ENCODE measurements at places on chromosomes 13 and 19.

DNA sequence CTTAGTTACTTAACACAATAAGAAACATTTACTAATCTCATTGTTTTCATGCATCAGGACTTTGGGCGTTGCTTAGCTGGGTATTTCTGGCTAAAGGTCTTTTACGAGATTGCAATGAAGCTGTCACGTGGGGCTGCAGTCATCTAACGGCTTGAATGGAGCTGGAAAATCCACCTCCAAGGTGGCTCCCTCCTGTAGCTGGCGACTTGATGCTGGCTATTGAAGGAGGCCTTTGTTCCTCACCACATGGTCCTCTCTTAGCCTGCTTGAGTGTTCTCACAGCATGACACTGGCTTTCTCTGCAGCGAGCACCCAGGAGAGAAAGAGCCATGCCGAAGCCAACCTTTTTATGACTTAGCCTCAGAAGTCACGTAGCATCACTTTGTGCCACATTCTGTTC is 92.0 kb downstream of the NHLRC3 start:
- DNase-seq = no peak

DNA sequence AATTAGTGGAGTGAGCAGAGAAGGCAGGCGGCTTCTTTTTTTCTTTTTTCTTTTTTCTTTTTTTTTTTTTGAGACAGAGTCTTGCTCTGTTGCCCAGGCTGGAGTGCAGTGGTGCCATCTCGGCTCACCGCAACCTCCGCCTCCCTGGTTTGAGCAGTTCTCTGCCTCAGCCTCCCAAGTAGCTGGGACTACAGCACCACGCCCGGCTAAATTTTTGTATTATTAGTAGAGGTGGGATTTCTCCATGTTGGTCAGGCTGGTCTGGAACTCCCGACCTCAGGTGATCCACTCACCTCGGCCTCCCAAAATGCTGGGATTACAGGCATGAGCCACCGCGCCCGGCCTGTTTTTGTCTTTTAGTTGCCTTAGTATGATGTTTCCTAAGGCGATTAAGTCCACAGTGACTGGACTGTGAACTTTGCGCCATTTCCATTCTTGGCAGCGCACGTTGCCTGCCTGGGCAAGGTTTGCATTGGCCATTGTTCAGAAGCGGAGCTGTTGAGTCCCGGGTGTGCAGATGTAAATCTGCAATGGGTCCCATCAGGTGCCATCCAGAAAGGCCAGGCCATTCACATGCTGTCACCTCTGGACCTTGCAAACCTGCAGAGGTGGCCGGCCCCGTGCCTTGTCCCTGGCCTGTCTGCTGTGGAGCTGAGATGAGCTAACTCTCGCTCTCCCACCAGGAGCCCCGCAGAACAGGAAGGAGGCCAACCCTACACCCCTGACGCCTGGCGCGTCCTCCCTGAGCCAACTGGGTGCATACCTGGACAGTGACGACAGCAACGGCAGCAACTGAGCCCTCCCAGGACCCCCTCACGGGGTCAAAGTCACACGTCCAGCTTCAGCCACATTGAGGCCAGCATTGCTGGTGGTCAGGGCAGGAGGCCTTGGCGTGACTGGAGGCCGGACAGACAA is 10.9 kb upstream of the SHD start:
- no peak for DNase-seq

GRCh38 chr19:55620410-55621204 is 3.8 kb downstream of the ZNF784 start:
- no peak for DNase-seq

DNA sequence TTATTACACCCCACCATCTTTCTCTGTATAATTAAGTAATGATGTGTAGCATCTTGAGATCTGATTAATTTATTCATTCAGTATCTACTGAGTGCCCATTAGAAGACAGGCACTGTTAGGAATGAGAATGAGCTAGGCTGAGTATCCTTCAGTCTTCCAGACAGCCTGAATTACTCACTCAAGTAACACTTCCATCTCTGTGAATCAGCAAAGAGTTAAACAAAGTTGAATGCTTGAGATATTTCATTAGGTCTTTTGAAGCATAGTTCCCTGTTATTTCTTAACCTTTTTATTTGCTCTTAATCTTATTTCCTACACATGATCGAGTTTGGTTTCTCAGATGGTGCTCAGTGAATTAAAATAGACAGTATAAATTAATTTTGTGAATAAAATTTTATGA is 413.7 kb downstream of the DCT start:
- no peak for DNase-seq

GRCh38 chr19:13430790-13431582 is 75.3 kb downstream of the CACNA1A start:
- DNase-seq = peak; percentile 81

DNA sequence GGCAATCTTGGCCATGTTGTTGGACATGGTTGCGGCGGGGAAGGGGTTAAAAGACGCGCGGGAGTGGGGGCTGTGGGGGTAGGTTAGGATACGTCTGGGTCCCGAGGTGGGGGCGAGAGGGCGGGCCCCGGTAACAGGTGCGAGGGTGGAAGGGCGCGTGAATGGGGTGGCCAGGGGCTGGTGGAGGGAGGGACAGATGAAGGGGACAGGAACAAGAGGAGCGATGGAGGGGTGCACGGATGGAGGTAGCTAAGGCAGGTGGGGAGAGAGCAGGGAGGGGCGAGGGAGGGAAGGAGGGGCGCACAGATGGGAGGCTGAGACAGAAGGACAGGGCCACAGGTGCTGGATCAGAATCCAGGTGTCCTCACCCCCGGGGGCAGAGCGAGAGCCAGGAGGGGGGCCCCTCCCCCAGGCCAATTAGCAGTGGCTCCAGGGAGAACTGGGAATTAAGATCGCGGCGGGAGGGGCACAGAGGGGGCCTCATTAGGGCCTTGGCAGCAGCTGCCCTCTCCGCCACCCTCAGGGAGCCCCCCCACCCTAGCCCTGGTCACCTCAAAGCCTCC is 1.3 kb downstream of the GNG8 start:
- DNase-seq = no peak

GRCh38 chr13:51624695-51625345 is 40.6 kb downstream of the WDFY2 start:
- no peak for DNase-seq

DNA sequence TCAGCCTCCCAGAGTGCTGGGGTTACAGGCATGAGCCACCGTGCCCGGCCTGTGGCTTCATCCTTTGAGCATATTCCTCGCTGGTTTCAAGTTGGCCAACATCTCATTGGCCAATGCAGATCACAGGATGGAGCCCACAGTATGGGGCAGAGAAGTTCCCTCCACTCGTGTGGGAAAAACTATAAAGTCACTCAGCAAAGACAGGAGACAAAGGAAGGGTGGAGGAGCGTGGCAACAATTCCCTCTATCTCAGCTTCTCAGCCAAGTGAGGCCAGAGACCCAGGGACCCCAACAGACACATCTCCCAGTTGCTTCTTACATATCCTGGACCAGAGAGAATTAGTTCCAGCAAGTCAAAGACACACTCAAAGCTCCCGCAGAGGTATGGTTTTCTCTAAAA is 184.6 kb upstream of the SOX1 start:
- DNase-seq = no peak

DNA sequence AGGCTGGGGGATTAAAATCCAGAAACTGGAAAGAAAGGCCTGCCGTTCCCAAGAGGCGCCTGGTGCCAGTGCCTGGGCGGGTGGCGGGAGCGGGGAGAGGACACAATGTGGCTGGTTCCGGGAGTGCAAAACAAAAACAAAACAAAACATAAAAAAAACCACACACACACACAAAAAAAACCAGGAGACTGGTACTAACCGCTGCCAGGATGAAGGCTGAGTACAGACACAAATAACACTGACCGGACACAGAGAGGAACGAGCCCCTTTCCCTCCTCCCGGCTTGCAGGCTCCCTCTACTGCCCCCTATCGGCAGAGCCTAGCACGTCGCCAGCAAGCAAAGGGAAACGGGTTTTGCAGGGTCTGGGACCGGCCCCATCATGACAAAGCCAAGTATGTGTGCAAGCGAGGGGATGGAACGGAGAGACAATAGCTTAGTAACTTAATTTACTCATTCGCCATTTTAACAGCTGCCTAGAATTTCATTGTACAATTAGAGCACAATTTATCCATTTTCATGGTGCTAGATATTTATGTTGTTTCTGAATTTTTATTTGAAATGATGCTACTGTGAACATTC is 17.9 kb upstream of the ZDHHC20 start:
- DNase-seq = peak; percentile 91

- DNase-seq = peak; percentile 66
These were observed 22.0 kb downstream of the MUC16 start for GRCh38 chr19:8988204-8988603.

- DNase-seq = no peak
These were observed 10.4 kb downstream of the CPT1C start for GRCh38 chr19:49701271-49701786.

DNA sequence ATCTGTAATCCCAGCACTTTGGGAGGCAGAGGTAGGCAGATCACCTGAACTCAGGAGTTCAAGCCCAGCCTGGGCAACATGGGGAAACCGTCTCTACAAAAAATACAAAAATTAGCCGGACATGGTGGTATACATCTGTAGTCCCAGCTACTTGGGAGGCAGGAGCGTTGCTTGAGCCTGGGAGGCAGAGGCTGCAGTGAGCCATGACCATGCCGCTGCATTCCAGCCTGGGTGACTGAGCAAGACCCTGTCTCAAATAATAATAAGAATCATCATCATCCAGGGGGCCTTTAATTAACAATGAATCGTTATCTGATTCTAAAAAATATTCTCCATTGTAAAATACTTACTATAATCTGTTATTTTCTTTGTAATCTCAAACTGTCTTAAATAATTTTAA is 283.4 kb downstream of the DACH1 start:
- no peak for DNase-seq

- no peak for DNase-seq
These were observed 426.6 kb downstream of the NDFIP2 start for GRCh38 chr13:79907527-79907926.

- DNase-seq = peak; percentile 94
These were observed 4.4 kb downstream of the FUZ start for GRCh38 chr19:49808711-49809159.

DNA sequence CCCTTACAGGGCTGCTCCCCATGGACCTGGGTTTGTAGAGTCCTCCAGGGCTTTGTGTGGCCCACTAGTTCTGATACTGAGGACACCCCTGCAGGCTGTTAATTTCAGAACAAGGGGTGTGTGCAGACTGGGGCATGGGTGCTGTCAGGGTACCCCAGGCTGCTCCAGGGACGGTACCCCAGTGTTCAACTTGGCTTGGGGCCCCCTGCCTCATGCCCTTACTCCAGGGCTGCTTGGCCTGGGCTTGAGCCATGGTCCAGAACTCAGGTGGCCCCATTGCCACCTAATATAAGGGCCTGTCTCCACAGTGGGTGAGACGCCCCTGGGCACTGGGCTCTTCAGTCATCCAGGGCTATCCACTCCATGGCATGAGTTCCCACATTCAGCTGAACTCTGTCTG is 1417.6 kb downstream of the UQCRFS1 start:
- no peak for DNase-seq

- DNase-seq = no peak
These were observed 74.3 kb upstream of the FAM216B start for GRCh38 chr13:42707048-42707447.

DNA sequence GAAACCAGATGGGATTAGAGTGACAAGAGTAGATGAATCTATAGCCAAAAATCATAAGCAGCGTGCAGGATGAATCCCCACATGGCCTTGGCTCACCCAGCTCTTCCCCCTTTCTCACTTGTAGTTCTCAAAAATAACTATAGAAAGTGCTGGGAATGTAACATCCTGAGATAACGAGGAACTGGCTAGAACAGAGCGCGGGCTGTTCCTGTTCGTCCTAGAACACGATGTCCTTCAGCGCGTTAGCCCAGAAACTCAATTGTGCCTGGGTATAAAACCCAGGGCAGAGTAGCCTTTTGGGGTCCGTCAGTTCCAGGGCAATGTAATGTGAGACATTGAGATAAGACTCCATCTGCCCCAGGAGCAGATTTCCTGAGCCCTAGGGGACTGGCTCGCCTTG is 326.2 kb downstream of the TSHZ3 start:
- DNase-seq = no peak

GRCh38 chr13:42328672-42329071 is 56.7 kb downstream of the AKAP11 start:
- DNase-seq = no peak

GRCh38 chr19:39144290-39145071 is 18.9 kb downstream of the PAK4 start:
- DNase-seq = no peak

DNA sequence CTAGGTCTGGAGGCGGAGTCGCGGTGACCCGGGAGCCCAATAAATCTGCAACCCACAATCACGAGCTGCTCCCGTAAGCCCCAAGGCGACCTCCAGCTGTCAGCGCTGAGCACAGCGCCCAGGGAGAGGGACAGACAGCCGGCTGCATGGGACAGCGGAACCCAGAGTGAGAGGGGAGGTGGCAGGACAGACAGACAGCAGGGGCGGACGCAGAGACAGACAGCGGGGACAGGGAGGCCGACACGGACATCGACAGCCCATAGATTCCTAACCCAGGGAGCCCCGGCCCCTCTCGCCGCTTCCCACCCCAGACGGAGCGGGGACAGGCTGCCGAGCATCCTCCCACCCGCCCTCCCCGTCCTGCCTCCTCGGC is at the start of gene SLC5A5:
Gene SLC5A5 (plus strand): TSS at position 68 of the 373 bp plus-strand sequence. CDS start 375 bp downstream, outside the sequence.
- DNase-seq = peak; percentile 68

GRCh38 chr13:102679449-102680132 is 15.3 kb downstream of the METTL21C start:
- no peak for DNase-seq

GRCh38 chr13:31587698-31588266 is 151.5 kb upstream of the RXFP2 start:
- no peak for DNase-seq

DNA sequence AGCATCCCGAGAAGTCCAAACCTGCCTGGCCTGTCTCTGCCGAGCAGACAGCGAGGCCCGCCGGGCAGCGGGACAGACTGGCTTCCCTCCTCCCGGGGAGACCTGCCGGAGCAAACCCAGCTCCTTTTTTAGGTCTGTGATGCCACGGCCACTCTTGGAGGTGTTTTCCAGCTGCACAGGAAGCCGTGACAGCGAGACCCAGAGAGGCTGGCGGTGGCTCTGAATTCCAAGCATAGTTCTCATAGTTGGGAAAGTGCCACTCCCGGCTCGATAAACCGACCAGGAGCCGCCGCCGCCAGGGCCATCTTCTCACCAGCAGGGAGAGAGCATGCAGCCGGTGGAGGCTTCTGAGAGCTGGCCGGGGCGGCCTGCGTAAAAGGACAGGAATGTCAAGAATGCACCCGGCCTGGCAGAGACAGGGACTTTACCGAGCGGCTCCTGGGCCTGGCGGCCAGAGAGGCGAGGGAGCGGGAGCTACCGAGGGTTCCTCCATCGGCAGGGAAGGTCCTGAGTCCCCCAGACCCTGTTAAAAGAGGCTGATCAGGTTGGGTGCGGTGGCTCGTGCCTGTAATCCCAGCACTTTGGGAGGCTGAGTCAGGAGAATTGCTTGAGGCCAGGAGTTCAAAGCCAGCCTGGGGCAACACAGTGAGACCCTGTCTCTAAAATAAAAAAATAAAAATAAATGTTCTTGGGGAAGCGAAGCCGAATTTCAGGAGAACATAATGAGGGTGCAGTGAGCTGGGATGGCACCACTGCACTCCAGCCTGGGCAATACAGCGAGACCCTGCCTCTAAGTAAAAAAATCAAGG is 64.9 kb downstream of the GADD45B start:
- DNase-seq = no peak

All from activated effector memory CD4-positive, alpha-beta T cell treated with anti-CD3 and anti-CD28 coated beads, Interleukin-2, amount 50 U/mL, for 16 hours (primary cell).